ENCODE measurements at places on chromosomes 4 and X. TPM values are rescaled to one million over a fixed set of nuclear protein-coding genes. Genes with fewer than 3 reads are reported as not detected.

DNA sequence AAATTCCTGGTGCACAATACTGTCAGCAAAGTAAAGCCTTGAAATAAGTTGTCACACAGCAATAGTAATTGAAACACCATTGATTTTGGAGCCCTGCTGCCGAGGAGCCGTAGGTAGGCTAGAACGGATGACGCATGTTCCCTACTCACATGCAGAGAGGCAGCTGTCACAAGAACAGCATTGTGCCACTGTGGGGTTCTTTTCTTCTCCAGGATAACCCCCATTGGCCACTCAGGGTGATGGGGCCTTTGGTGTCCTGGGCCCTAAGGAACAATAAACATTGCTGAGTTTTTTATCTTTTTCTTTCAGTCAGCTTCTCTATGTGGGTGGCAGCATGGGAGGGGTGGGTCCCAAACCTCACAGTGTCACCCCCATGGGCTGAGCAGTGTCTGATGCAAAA is 542.3 kb downstream of the BCOR start:
- DNase-seq = no peak

DNA sequence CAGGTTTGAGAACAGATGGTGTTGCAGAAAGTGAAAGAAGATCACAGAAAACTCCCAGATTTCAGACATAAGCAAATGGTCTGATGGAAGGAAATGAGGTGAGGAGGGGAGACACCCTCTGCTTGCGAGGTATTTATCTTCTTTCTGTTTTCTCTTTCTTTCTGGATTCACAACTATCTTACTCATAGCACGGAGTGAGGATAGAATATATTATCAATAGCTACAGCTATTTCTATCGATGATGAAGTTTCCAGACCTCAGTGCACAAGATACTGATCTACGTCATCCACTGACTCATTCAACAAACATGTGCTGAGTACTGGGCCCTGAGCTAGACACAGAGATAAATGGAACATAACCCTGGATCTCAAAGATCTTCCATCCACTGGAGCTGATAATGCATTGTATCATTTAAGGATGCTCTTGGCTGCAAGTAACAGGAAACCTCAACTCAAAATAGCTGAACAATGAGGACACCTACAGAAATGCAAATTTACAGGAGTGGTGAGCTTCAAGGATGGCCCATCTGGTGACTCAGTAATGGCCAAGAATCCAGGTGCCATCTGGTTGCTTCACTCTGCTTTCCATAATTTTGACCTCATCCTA is 21.2 kb downstream of the SLC2A9 start:
- DNase-seq = no peak

KDR gene
- total RNA-seq = 0.36 TPM

DNA sequence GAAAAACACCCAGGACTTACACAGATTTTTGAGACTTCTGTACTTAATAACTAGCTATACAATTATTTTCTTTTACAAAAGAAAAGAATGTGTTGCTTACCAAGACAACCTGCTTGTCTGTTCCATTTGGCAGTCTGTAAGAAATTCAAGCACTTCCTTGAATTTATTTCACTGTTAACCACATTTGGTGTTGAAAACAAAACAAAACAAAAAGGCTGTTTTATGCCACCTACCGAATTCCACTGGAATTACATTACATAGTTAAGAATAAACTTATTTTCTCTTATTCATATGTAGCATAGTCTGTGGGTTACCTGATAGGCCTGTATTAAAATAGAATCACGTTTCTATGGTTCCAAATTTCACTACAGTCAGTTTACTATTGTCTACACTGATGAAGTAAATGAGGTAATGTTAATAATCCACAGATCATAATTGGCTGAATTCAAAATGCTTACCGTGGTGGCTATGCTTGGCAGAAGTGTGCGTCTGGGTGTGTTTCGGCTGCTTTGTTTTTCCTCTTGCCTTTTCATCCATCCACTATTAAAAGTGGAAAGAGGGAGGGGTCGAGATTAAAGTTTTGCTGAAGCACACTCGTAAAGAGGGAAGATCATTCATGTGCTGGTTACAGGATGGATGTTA is at the start of gene TLR1:
Gene TLR1 (minus strand): TSS at position 138 of the 642 bp plus-strand sequence. CDS start 5,960 bp downstream, outside the sequence.
- peak; percentile 76 for DNase-seq

MEPE gene
- not detected for total RNA-seq
